ENCODE measurements at places on chromosomes 5 and 9. TPM values are rescaled to one million over a fixed set of nuclear protein-coding genes. Genes with fewer than 3 reads are reported as not detected.

EXD3 gene
- total RNA-seq, result 13.0 TPM

GPR21 gene
- total RNA-seq, result 0.66 TPM

SLCO6A1 gene
- not detected for total RNA-seq

SREK1 gene
- 52.4 TPM for total RNA-seq

SKP2 gene
- total RNA-seq, result 11.0 TPM

PCDHA10 gene
- total RNA-seq, result 0.26 TPM

Data from fibroblast of lung (primary cell).